ENCODE measurements at places on chromosomes 1 and 21.

DNA sequence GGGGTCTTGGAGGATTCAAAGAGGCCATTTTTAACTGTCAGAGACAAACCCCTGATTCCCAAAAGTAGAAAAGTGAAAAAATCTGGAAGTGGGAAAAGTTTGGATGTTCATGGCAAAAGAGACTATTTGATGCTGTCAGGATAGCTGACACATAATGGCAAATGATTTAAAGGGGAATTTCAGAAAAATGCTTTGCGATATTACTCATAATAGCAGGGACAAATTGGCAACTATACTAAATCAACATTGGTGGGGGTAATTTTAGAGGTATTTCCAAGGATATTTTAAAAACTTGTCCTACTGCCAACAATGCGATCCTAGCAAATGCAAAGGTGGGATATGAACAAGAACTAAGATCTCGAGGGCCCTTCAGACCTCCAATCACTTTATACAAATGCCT, 5.3 kb upstream of the GSTM4 start:
- DNase-seq, result no peak

- no peak for DNase-seq
Measured at GRCh38 chr1:112057736-112058135, 68.3 kb upstream of the KCND3 start.

DNA sequence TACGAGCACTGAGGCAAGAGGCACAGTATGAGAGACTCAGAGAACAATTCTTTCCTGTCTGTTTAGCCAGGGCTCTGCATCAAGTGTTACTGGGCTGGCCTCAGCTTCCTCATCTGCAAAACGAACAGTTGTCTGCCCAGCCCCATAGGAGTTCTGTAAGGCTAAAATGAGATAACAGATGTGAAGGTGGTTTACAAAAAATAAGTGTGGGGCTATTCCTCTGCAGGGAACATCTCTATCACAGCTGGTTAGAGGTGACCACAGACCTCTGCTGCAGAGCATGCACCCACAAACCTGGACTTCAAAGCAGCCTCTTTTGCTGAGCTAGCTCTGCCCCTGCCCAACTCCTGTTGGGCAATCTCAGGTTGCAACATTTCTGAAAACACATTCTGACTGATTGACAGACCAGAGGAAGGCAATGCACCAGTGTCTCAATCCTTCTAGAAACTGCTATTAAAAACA, 10.5 kb upstream of the OLIG1 start:
- DNase-seq, result peak; percentile 17

- no peak for DNase-seq
Measured at GRCh38 chr1:85824066-85824840, 116.0 kb upstream of the ZNHIT6 start.

- DNase-seq, result no peak
Measured at GRCh38 chr1:172940174-172940855, 110.4 kb downstream of the TNFSF18 start.

DNA sequence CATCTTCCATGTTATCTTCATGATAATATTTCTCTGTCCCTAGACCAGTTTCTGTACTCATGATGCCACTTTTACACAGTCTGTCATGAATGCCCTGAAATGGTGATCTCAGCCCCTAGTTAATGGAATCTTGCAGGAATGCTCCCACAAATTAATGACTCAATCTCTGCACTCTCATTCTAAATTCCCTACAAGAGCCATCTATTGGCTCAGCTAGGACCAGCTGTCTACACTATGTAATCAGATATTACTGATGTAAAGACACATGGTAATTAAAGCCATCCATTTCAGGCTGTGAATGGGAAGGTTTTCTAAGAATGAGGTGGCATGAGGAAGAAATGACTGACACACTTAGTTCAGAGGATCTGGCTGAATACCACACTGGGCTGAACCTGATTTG, 199.1 kb upstream of the KCND3 start:
- no peak for DNase-seq

- peak; percentile 10 for DNase-seq
Measured at GRCh38 chr1:8217011-8217711, 100.8 kb upstream of the SLC45A1 start.

GRCh38 chr21:20592463-20592862, 405.7 kb upstream of the NCAM2 start:
- no peak for DNase-seq

DNA sequence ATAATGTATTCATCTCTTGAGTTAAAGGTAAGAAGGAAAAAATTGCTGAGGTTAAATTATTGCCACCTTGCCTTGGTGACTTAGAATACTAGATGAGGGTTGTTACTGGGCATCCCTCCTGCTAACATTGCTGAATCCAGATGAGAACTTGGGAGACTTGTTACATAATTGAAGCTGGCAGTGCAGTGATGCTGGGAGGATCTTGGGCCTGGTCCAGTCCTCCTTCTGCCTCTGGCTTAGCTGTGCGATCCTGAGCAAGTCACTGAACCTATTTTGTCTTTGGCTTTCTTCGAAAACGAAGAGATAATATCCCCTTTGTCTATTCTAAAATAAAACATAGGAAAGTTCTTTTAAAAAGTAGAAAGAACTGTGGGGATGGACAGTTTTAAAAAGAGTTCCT, 244.9 kb upstream of the NRIP1 start:
- DNase-seq, result no peak

GRCh38 chr1:54781023-54781723, 16.9 kb upstream of the PARS2 start:
- DNase-seq, result no peak

GRCh38 chr1:4969556-4970129, 315.2 kb downstream of the AJAP1 start:
- DNase-seq, result no peak

DNA sequence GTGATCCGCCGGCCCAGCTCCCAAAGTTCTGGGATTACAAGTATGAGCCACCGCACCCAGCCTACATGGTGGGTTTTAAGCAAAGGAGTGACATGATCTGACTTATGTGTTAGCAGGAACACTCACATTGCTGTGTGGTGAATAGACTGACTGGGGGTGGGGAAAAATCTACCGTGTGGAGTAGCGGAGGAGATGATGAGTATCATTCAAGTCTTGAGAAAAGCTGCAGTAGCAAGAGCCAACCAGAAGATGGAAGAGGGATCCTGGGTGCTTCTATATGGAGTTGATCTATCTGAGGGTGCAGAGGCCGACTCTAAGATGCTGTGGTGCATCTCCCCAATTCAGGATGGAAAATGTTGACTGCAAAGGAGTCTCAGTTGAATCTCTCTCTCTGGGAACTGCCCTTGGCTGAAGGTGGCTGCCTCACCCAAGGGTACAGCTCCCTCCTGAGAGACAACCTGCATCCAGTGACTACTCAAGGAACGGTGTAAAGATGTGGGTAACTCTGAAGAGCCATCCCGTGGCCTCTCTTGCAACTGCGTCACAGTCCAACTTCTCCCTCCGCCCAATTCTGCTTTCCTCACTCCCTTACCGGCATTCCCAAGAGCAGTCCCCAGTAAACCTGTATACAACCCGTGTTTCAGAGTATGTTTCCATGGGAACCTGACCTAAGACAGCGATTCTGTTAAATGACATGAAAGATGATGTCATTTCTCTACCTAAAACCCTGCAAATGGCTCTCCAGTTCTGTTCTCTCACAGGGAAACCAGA, 7.4 kb upstream of the B3GALNT2 start:
- DNase-seq, result no peak

DNA sequence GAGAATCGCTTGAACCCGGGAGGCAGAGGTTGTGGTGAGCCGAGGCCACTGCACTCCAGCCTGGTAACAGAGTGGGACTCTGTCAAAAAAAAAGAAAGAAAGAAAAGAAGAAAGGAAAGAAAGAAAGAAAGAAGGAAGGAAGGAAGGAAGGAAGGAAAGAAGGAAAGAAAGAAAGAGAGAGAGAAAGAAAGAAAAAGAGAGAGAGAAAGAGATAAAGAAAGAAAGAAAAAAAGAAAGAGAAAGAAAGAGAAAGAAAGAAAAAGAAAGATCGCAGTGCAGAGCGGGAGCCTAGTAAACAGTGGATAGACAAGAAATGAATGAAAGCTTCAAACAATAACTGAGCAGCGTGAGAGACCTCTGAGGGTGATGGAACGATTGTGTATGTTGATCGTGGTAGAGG, 20.6 kb upstream of the GRHL3 start:
- no peak for DNase-seq

GRCh38 chr1:62325681-62326080, 6.4 kb upstream of the KANK4 start:
- no peak for DNase-seq

DNA sequence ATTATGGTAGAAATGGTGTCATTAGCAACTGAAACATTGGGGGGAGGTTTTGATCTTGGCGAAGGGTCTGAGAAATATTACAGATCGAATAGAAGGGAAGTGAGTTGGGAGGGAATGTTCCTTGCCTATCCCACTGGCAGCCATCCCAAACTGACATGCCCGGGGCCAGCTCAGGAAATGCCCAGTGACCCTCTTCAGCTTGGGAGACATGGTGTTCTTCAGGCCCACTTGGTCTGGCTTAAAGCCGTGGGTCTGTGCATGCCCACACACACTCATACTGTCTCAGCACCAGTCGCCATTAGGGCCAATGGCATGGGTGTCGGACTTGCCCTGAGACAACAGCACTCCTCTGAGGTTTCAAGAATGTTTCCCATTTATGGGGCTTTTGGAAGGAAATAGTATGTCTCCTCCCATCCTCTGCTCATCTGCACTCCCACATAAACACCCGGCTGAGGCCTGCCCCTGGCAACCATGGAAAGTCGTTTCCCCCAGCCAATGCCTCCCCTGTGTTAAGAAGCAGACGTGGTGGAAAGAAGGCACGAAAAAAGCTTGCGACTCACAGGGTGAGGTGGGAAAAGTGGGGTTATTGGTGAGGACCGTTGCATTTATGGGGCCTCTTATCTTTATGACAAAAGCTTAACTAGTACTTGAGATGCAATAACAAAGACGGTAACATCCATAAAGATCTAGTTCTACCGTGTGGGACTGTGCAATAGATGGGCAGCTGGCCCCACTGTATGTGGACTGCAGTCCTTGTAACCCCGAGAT, 2.0 kb downstream of the RNF186 start:
- DNase-seq, result no peak

DNA sequence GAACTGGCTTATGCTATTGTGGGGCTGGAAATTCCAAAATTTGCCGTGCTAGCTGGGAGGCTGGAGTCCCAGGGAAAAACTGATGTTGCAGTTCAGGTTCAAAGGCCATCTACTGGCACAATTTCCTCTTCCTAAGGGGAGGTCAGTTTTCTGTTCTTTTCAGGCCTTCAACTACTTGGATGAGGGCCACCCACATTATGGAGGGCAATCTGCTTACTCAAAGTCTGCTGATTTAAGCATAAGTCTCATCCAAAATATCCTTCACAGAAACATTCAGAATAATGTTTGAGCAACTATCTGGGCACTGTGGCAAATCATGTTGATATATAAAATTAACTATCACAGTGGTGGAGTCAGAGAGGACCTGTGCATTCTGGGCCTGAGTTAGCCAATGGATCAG, 21.2 kb upstream of the PTGFR start:
- DNase-seq, result no peak

GRCh38 chr21:32132881-32133280, 146.0 kb downstream of the MIS18A start:
- no peak for DNase-seq

DNA sequence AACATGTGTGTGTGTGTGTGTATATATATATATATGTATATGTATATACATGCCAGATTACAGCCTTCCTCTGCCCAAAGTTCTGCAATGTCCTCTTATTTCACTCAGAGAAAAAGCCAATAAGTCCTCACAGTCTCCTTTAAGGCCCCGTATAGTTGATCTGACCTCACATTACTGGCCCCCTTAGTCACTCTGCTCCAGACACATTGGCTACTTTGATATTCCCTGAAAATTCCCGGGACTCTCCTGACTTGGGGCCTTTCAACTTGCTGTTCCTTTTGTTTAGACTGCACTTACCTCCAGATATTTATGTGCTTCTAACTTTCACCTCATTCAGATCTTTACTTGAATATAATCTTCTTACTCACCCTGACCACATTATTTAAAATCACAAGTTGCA, 4.2 kb upstream of the BSDC1 start:
- no peak for DNase-seq

- no peak for DNase-seq
Measured at GRCh38 chr1:26771643-26772321, 16.0 kb upstream of the PIGV start.

GRCh38 chr1:54611621-54612020, 11.7 kb downstream of the FAM151A start:
- DNase-seq, result no peak

DNA sequence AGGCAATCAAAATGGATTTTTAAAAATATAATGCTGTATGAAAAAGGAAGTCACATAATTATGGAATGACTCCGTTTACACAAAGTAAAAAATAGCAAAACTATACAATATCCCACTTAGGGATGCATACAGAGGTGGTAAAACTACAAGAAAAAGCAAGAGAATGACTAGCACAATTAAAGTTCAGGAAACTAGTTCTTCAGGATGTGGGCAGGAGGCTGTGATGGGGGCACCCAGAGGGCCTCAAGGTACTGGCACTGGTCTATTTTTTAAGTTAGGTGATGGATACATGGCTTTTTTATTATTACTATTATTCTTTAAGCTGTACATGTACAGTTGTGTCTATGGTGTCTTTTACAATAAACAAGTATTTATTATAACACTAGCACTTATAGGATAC, 1.4 kb upstream of the ZC3H12A start:
- DNase-seq, result no peak

- DNase-seq, result peak; percentile 20
Measured at GRCh38 chr1:36606641-36607262, 124.0 kb upstream of the CSF3R start.

DNA sequence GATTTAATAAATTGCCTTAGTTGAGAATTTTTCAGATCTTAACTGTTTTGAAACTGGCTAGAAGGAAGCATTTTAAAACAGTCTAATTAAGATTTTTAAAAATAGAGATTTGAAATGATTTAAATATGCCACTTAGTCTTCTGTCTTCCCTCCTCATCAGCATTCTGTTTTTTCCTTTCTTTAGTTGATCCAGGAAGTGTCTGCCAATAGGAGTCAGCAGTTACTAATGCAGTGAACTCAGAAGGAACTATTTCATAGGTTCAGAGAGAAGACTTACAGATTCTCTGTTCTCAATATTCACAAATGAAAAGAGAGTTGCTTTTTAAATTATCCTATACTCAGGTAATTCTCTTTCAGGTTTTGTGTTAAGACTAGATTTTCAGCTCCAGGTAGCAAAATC, 84.5 kb downstream of the RPS6KC1 start:
- DNase-seq, result no peak

- no peak for DNase-seq
Measured at GRCh38 chr1:70376196-70376595, 21.7 kb upstream of the ANKRD13C start.

- peak; percentile 85 for DNase-seq
Measured at GRCh38 chr1:37486680-37487618, 12.6 kb downstream of the ZC3H12A start.

DNA sequence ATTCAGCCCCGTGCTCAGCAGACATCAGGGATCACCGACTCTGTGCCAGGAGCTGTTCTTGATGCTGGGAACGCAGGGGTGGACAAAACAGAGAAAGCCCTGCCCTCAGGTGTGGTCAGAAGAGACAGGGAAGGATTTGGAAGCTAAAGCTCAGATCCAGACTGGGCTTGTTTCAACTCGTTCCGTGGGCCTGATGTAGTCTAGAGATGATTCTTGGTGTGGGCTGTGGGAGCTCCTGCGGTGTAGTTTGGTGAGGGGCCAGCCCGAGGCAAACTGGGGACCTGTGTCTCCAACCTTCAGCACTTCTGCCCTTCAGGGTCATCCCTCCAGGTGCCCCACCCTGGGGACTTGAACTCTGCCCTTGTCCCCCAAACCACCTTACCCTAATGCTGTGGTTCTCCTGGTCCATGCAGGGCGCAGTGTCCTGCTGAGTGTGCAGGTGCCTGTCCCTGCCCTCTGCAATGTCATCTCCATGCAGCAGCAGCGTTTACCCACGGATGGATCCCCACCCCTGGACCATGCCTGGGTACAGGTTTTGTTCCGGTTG, 17.3 kb upstream of the ABCG1 start:
- DNase-seq, result no peak

All from effector memory CD8-positive, alpha-beta T cell (primary cell).